Mesendoderm (in vitro differentiated cells): ENCODE measurements at places on chromosomes 3 and 15.
A peak's percentile ranks its signal among the peaks of the same experiment; 100 is the strongest.

DNA sequence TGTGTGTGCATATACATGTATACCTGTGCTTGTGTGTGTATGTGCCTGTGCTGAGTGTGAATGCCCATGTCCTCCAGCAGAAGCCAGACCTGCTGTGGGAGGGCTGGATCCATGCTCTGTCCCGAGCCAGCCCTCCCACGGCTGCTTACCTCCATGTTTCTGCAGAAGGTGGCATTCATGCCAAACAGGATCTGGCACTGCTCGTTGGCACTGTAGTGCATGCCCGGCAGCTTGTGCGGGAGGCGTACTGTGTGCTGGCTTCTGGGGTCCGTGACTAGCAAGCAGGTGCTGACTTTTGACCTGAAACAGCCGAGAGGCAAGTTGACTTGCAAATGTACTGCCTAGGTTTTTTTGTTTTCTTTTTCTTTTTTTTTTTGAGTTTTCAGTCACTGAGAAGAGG, 189.3 kb downstream of the ADAMTS17 start:
- no peak for DNase-seq

GRCh38 chr3:136728473-136728872, 23.7 kb downstream of the STAG1 start:
- DNase-seq, result no peak

- DNase-seq, result no peak
These were observed 30.1 kb upstream of the IP6K2 start for GRCh38 chr3:48747015-48747615.

- DNase-seq, result peak; percentile 9
These were observed 93.3 kb downstream of the TRIM42 start for GRCh38 chr3:140770977-140771667.

- DNase-seq, result peak; percentile 57
These were observed 67.0 kb downstream of the SETD2 start for GRCh38 chr3:47096959-47097358.

GRCh38 chr3:59326246-59327024, 276.6 kb upstream of the CFAP20DC start:
- DNase-seq, result peak; percentile 67

GRCh38 chr15:83512459-83512858, 65.3 kb downstream of the SH3GL3 start:
- peak; percentile 53 for DNase-seq

- no peak for DNase-seq
These were observed 75.8 kb downstream of the ZPLD1 start for GRCh38 chr3:102510663-102511062.

- DNase-seq, result no peak
These were observed 11.5 kb upstream of the PRKAR2A start for GRCh38 chr3:48859206-48859605.

DNA sequence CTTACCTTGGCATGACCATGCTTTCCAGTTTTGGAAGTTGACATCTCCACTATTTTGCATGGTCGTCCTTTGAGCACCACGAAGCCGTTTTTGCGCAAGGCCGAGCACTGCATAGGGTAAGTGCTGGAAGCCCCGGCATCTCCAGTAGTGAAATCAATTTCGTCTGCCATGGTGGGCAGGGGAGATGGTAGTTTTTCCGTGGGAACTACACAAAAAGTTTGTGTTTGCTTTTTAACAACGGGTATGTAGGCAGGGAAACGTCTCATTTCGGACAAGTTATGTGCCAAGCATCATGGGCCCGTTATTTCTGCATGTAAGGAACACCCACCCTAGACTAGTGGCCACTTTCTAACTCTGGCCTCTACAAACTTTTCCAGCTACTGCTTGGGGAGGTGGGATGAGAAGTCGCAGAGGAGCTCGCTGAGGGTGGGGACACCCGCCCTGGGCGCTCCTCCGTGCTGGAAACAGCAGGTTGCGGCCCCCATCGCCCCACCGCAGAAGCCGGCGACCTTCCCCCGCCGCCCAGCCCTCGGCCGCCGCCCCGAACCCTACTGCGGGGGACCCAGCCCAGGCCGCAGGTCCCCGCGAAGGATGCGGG, 701 bp downstream of the EIF5A2 start:
- DNase-seq, result peak; percentile 19

- DNase-seq, result no peak
These were observed 220.7 kb upstream of the AZI2 start for GRCh38 chr3:28569357-28569756.

- DNase-seq, result no peak
These were observed 749.2 kb downstream of the NAALADL2 start for GRCh38 chr3:175608356-175608755.

GRCh38 chr3:190120269-190121060, at the start of gene P3H2:
TSS of gene P3H2 (minus strand) at chr3:190120897. CDS start at chr3:190120731, 166 bp downstream.
- DNase-seq, result peak; percentile 96

- DNase-seq, result no peak
These were observed 260.5 kb downstream of the C3orf38 start for GRCh38 chr3:88410259-88410658.

DNA sequence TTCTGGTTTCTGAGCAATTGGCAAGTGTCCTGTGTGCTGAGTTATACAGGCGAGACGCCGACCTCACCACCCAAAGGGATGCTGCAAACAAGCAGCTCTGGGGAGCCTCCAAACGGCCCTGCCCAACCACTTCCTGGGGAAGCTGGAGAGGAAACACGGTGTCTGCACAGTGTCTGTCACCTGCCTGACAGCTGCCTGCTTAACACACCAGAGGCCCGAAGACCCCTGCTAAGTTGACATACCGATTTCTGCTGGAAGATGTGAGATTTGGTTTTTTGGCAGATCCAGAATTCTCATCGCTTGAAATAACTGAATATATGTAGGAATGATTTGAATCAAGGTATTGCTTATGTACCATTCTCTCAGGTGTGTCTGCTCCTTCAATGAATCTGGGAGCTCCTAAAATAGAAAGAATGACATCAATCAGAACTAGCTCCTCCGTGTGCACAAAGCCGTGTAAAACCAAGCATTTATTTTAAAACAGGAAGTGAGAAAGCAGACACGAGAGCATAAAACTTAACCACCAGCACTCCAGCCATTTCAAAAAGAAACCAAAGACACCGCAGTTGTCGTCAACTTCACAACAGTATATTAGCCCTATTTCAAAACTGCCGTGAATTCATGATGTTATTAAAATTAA, 27.2 kb downstream of the LRRC2 start:
- DNase-seq, result peak; percentile 65

- DNase-seq, result no peak
These were observed 375.9 kb upstream of the DPPA4 start for GRCh38 chr3:109713288-109713687.

DNA sequence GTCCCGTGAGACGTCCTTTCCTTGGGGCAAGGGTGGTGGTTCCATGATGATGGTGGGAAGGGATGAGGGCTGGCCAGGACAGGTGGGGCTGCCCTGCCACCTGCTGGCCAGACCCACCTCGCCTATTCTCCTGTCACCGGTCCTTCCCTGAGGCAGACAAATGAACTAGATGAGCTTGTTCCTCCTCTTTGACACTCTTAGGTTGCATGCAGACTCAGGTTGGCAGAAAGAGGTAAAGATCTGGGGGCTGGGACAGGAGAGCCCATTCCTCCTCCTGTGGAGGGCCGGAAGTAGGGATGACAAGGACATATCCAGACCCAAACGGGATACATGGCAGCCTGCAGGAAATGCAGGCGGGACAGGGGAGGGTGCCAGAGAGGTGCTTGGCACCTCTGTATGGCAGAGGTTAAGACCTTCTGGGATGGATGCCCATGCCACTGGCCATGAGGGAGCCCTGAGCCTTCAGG, 38.6 kb downstream of the ACSBG1 start:
- DNase-seq, result peak; percentile 54

- no peak for DNase-seq
These were observed 1.1 kb upstream of the WDR82 start for GRCh38 chr3:52279596-52279995.

DNA sequence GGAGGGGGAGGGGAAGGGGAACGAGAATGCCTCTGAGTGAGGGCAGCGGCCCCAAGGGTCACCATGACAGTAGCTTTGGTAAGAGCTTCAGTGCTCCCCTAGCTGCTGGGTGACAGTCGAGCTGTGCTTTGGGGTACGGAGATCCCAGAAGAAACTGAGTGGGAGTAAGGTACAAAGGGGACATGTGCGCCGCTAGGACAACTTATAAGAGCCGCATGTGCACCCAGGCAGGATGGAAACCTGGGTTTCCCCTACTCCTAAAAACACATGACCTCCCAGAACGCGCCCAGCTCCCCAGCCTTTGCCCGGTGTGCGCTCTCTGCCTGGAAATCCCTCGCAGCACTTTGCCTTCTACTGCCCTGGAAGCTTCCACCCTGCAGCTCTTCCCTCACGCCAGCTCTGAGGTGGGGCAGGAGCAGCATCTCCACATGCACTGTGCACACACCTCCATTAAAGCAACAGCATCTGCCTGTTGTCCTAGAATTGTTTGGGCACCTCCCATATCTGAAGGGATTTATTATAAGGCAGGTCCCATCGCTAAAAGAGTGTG, 232.2 kb downstream of the ADAMTS17 start:
- DNase-seq, result no peak

GRCh38 chr3:25090698-25091453, 337.2 kb upstream of the RARB start:
- DNase-seq, result no peak

- no peak for DNase-seq
These were observed 132.7 kb upstream of the TRIM42 start for GRCh38 chr3:140545197-140545596.

DNA sequence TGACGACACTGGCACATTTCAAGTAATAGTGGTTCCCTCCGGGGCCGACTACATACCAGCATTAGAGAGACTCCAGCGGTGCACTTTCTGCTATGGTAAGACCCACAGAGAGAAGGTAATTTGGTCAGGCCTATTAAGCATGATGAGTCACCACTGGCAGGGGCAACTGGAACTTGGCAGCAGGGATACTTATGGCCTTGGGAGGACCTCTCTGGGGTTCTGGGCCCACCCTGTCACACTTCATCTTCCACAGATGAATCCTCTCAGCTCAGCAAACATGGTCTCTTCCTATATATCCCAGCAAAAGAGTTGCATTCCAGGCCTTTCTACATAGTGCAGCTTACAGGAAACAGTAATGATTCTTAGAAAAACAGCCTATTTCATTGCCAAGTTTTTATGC, 88.0 kb downstream of the PIK3R4 start:
- peak; percentile 7 for DNase-seq

- DNase-seq, result no peak
These were observed 164.6 kb downstream of the SUCLG2 start for GRCh38 chr3:67489816-67490215.

- no peak for DNase-seq
These were observed 1102.2 kb downstream of the IGSF11 start for GRCh38 chr3:117932441-117932840.

- no peak for DNase-seq
These were observed 278.1 kb upstream of the PLSCR5 start for GRCh38 chr3:146883288-146883687.

- peak; percentile 73 for DNase-seq
These were observed 96.8 kb downstream of the DUT start for GRCh38 chr15:48427960-48428547.

DNA sequence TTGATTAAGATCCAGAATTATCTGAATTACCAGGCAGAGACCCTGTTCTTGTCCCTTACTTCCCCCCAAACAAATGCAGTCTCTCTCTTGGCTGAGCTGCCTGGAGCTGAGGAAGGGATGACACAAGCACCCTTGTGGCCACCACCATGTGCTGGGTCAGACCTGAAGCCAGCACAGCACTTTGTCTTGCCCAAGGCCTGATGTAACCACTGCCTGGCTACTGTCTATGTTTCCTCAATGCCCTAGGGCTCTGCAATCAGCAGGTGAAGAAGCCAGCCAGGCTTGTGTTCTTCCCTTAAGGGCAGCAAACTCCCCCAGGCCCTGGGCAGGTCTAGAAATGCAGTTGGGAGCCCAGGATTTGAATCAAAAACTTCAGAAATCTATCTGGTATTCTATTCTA, 15.8 kb upstream of the CASR start:
- no peak for DNase-seq

DNA sequence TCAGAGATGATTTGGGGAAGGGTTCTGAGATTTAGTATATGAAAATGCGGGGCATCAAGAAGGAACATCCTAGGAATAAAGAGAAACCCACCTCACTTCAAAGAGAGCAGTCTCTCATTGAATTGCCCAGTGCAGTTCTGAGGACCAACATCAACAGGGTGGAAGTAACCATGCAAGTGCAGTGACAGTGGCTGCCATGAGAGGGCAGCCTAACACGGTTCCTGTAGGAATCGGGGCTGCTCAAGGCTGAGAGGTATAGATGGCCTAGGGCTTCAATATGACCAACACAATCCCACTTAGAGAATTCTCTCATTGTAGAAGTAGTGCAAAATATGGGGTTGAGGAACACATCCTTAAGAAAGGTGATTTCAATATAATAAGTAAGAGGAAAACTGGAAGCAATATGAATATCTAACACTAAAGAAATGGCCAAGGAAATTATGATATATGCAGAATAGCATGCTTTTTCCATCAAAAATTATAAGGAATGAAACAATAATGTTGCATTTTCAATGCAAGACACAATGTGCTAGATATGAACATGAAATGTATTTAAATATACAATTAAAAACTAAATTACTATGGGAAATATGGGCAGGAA, 51.1 kb upstream of the ARRDC4 start:
- DNase-seq, result peak; percentile 75

DNA sequence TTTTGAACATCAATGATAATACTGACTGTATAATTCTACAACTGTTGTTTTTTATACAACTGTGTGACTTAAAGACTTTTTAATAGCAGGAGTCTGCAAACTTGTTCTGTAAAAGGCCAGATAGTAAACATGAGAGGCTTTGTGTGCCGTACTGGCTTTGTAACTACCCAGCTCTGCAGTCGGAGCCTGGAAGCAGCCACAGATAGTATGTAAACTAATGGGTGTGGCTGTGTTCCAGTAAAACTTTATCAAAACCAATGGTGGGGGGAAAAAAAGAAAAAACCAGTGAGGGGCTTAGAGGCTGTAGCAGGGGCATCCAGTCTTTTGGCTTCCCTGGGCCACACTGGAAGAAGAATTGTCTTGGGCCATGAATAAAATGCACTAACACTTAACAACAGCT, 11.9 kb downstream of the ASB7 start:
- DNase-seq, result no peak

- DNase-seq, result peak; percentile 37
These were observed 63.9 kb downstream of the RBM6 start for GRCh38 chr3:50003824-50004223.

GRCh38 chr3:32596909-32597369, 26.3 kb upstream of the DYNC1LI1 start:
- no peak for DNase-seq

GRCh38 chr15:41603411-41603935, 44.5 kb downstream of the TYRO3 start:
- no peak for DNase-seq

DNA sequence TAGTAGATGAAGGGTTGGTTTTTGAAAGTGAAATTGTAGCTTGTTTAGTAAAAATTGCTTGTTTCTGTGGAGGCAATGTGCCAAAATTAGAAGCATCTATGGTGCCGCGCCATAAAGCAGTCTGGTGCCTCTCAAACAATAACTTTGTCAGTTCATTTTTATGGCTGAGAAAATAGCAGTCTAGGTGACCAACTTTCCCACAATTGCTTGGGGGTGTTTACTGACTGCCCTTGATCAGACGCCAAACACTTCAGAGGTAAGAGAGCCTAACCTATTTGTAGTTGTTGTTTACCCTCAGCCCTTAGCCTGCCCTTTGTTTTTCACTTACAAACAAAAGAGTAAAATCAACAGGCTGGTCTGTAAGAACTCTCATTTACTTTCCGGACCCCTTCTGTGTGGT, 174.5 kb downstream of the FNDC3B start:
- DNase-seq, result no peak

- DNase-seq, result no peak
These were observed 6.1 kb upstream of the ABTB1 start for GRCh38 chr3:127666676-127667075.
